ENCODE measurements at places on chromosomes 3 and 15.

GRCh38 chr3:179819379-179819778 lies 166.5 kb downstream of the USP13 start:
- DNase-seq = no peak

DNA sequence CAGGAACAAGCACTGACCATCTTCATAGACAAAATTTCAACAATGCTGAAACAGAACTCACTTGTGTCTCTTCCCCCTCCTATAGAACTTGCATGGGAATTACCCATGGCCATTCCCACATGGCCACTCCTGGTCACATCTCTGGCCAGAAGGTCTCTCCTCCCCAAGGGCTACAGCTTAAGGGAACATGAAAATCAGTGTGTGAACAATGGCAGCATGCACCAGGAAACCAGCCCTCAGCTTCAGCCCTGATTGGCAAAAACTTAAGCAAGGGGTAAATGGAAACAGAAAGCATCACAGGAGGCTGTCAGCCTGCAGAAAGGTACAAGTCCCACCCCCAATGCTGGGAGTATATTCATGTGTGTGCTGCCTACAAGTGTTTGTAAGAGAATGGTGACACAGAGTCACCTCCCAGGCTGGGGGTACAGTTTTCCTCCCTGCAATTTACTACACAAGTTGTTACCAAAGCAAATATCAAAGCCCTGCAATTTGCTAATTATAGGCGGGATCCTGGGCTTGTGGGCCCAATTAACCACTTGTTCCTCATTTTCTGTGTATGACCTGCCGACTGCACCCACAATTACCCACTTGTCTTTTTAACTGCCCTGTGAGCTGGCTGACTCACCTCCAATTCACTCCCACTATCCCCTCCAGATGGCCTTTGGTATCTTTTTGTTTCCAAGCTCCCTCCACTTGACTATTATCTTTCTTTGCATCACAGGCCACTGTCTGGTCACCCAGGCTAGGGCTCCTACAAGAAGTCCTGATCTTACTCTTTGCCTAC lies 84.4 kb upstream of the HES1 start:
- DNase-seq = no peak

- no peak for DNase-seq
Observed at GRCh38 chr3:195068084-195069080, 202.6 kb downstream of the XXYLT1 start.

- DNase-seq = no peak
Observed at GRCh38 chr3:63961891-63962290, 49.7 kb upstream of the SCAANT1 start.

- DNase-seq = no peak
Observed at GRCh38 chr3:67248726-67249125, 250.6 kb downstream of the KBTBD8 start.

Data from stimulated activated CD8-positive, alpha-beta memory T cell treated with anti-CD3 and anti-CD28 coated beads, Interleukin-2, amount 100 ng/mL, for 1 hour (primary cell).